ENCODE measurements at places on chromosomes 12 and 14.

DNA sequence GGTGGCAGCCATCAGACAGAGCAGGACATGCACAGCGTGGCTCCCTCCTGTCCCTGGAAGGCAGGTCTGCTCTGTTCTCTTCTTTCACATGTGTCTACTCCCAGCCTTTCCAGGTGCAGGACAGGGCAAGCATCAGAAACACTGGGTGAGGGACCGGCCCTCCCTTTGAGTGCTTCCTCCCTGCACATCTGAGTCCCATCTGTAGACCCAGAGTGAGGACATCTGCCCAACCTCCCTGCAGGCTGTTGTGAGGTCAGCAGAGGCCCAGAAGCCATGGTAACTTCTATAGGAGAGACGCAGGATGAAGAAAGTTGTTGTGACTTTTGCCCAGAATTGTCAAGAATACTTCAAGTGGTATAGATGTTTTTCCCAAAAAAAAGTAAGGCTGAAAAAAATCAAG lies 282.7 kb downstream of the CACNA1C start:
- no peak for DNase-seq

GRCh38 chr12:44193281-44193680 lies 357.4 kb downstream of the TMEM117 start:
- DNase-seq: no peak

DNA sequence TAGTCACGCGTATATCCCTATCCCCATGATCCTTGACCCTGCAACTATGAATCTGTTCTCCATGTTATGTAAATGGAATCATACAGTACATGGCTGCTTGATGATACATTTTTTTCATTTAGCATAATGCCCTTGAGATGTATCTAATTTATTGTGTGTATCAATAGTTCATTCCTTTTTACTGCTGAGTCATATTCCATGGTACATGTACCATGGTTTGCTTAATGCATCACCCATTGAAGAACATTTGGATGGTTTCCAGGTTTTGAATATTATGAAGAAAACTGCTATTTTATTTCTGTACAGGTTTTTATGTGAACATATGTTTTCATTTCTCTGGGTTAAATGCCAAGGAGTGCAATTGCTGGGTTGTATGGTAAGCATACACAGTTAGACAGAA lies 4.0 kb upstream of the RNASE10 start:
- DNase-seq: no peak

GRCh38 chr12:115895247-115895646 lies 382.2 kb downstream of the MED13L start:
- DNase-seq: no peak

DNA sequence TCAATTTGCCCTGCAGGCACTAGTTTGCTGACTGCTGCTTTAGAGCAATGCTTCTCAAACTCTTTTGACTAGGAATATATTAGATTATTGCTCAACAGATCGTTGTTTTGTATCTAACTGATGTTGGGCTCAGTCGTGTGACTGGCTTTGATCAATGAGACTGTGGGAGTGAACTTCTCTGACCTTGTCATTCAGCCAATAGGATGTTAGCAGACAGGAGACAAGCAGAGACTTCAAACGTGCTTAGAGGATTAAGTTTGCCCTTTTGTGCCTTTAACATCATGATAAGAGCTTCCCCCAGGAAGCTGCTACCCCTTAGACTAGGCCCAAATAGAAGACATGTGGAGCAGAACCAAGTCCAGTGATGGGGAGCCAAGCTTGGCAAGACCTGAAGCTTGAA lies 76.7 kb upstream of the ELK3 start:
- no peak for DNase-seq

DNA sequence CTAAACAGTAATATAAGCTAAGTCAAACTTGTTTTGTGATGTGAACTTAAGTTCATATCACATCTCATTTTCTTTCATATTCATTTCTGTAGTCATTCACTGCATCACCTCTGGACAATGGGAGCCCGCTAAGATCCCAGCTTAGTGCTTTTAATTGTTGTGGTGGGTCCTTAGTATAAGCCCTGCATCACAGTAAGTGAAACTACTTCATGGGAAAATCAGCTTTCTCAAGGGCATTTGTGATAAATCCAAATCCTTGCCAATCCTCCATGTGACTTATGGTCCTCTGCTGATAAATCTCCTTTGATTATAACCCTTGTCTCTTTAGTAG lies 98.3 kb downstream of the PLEKHA5 start:
- no peak for DNase-seq

DNA sequence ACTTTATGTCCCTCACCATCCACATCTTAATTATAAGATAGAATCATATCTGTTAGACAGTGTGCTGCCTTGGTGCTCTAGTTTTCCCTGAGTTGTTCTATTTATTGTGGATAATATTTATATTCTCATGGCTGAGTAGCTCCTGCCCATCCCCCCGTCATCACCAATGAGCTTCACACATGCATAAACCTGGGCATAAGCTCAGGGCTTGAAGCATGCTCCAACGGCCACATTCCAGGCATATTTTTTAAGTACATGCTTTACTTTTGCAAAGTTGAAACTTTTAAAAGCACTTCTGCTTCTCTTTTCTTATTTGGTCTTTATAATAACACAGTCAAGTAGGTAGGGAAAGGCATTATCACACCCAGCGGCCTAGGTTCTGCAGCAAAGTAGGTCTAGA lies 3.4 kb upstream of the FBXO34 start:
- no peak for DNase-seq

GRCh38 chr12:47382305-47382704 lies 302.5 kb upstream of the AMIGO2 start:
- DNase-seq: no peak

GRCh38 chr12:131366261-131366871 lies 344.5 kb upstream of the SFSWAP start:
- no peak for DNase-seq

DNA sequence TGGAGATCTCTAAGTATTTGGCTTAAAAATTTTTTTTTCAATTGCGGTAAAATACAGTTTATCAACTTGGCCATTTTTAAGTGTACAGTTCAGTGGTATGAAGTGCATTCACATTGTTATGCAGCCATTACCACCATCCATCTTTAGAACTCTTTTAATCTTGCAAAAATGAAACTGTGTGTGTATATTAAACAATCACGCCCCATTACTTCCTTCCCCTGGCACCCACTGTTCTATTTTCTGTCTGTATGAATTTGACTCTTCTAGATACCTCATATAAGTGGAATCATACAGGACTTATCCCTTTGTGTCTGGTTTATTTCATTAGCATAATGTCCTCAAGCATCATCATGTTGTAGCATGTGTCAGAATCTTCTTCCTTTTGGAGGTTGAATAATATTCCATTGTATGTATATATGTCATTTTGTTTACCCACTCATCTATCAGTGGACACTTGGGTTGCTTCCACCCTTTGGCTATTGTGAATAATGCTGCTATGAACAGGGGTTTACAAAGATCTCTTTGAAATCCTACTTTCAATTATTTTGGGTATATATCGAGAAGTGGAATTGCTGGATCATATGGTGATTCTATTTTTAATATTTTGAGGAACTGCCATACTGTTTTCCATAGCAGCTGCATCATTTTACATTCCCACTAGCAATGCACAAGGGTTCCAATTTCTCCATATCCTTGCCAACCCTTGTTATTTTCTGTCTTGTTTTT lies 62.9 kb downstream of the SAMD4A start:
- DNase-seq: no peak

DNA sequence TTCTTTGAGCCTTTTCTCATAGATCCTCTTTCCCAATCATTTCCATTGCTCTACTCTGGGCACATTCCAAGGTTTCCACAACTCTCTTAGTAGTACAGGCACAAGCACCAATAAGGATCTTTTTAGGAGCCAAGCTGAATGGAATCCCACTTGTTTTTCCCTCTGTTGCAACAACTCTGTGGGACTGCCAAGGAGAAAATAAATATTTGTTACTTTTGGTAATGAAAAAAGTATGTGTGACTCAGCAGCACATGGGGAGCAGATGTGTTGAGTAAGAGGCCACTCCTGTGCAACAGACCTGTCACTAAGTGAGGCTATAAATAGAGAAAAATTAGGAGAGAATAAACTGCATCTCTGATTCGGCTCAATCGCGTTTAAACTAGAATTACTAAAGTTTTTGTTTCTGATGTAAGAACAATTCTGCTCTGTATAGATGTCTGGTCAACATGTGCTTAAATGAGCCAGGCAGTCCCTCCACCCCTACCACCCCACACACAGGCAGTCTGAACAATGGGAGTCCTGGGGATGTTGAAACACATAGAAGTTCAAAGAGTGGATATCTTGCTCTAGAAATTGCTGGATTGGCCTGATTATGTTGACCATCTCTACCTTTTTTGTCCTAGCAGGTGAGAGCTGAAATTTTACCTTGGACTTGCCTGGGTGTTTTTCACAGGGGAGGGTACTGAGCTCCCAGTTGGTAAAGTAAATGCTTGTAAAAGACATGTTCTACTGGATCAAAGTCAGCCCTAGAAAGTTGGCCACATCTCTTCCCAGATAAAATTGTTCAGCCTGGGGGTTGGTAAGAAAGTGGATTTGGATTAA lies 244.3 kb upstream of the NOVA1 start:
- DNase-seq: peak; percentile 24

DNA sequence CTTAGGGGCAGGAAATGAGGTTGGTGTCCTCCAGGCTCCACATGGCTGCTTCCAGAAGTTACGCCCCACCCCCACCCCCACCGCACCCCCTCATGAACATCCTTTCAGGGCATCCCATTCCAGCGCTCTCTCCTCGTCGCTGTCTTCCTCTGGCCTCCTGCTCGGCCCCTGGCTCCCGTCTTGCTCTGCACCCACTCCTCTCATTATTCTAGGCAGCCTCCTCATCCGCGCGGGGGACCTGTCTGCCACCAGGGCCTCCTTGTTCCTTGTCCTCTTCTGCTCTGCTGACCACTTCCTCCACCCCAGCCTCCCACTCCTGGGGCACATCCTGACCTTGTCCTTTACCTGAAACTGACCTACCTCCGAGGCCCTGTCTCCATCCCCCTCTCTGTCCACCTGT lies 29.8 kb upstream of the PLEKHG6 start:
- DNase-seq: no peak

DNA sequence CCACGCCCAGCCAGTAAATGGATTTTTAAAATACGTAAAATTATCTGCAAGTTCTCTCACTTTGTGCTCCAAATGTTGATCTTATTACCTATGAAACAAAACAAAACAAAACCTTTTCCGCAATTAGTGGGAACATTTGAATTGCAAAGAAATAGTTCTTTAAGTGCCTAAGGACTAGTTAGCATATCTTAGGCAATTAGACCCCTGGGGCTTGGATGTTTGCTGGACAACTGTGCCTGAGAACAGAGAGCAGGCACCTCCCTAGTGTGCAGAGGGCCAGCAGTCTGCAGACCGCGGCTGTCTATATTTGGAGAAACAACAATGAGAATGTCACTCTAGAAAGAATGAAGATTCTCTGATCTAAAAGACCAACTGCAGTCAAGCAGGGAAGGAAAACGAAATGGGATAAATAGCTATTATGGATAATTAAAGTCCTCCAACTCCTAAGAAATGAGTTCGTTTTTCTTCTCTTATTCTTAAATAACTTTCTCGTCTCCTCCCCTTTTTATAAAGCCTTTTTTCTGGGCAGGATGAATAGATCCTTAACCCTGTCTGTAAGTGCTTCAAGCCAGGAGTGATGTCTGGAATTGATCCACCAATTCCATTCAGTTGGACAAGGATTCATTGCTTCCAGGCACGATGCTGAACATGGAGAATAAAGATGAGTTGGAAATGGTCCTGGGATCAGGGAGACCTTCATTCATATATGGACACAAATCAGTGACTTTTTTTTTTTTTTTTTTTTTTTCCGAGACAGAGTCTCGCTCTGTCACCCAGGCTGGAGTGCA lies 16.2 kb downstream of the SLC17A8 start:
- no peak for DNase-seq

DNA sequence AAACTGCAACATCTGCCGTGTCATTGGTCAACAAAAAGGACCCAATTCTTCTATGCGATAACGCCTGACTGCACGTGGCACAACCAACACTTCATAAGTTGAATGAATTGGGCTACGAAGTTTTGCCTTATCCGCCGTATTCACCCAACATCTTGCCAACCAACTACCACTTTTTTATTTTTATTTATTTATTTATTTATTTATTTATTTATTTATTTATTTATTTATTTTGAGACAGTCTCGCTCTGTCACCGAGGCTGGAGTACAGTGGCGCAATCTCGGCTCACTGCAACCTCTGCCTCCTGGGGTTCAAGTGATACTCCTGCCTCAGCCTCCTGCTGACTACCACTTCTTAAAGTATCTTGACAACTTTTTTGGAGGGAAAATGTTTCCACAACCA lies 127.4 kb downstream of the RASSF9 start:
- no peak for DNase-seq

DNA sequence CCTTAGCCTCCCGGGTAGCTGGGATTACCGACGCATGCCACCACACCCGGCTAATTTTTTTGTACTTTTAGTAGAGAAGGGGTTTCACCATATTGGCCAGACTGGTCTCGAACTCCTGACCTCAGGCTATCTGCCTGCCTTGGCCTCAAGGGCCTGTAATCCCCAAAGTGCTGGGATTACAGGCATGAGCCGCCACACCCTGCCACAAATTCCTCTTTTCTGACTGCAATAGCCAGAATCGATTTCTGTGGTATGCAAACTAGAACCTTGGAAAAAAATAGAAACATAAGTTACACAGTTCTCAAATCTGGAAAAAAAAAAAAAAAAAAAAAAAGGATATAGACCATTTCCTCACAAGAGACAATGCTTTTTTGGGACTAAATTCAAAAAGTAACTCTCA lies 184.6 kb upstream of the EGLN3 start:
- DNase-seq: no peak

GRCh38 chr14:102805941-102806340 lies 28.7 kb downstream of the TRAF3 start:
- DNase-seq: no peak

GRCh38 chr14:23624830-23625404 lies 11.2 kb upstream of the DHRS2 start:
- DNase-seq: no peak

DNA sequence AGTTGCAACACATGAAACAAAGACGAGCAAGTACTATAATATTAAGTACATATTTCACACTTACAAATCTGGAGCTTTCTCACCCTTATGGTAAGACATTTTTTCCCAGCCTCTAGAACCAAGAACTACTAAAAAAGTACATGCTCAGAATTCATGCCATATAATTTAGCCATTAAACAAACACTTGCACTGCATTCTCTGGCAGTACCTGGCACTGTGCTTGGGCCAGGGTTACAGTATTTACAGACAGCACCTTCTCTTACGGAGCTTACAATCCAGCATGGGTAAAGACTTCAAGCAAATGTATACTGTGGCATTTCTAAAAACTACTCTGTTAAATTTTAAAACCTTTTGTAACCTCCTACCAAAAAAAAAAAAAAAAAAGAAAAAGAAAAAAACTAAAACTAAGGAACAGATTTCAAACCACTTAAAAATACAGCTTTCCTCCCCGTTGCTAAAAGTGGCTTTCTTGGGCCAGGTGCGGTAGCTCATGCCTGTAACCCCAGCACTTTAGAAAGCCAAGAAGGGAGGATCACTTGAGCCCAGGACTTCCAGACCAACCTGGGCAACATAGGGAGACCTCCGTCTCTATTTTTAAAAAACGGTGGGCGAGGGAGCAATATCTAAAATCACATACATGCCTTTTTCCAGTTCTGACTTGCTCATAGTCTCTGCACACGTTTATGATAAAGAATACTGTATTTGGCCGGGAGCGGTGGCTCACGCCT lies 956 bp downstream of the GNPTAB start:
- DNase-seq: peak; percentile 44
